Glutamatergic neuron (in vitro differentiated cells): ENCODE measurements at places on chromosomes 7 and 10. TPM values are rescaled to one million over a fixed set of nuclear protein-coding genes. Genes with fewer than 3 reads are reported as not detected.

DNA sequence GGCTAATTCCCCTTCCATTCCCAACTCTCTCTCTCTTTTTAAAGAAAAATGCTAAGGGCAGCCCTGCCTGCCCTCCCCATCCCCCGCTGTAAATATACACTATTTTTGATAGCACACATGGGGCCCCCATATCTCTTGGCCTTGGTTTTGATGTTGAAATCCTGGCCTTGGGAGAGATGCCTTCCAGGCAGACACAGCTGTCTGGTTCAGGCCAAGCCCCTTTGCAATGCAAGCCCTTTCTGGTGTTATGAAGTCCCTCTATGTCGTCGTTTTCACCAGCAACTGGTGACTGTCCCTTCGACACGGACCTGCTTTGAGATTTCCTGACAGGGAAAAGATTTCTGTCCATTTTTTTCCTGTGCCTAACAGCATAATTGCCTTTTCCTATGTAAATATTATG lies 3.0 kb downstream of the ADRA2A start:
- DNase-seq = no peak

GRCh38 chr10:94292434-94293090 lies 70.2 kb downstream of the NOC3L start:
- no peak for DNase-seq

DNA sequence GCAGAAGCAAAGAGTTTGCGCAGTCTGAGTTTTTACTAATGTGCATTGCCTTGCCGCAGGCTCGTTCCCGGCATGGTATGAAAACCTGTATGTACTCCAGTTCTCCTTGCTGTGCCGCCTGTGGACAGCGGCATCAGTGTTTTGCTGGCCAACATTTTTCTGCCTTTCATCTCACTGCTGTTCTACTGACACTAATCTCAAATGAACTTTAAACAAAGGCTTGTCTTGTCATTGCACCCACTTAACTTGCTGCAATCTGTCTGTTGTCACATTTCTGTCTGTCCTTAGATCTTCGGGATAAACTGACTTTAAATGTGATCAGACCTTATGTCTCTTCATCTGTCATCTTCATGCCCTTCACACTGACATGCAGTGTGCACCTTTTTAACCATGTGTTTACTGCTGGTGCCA lies 71.7 kb upstream of the ZNRF2 start:
- no peak for DNase-seq

The TDRD1 gene
- total RNA-seq = not detected

The AKR1E2 gene
- 8.7 TPM for total RNA-seq

The NODAL gene
- not detected for total RNA-seq

The CACNA2D1 gene
- total RNA-seq = 258 TPM
